ENCODE measurements at places on chromosomes 3 and 15.

DNA sequence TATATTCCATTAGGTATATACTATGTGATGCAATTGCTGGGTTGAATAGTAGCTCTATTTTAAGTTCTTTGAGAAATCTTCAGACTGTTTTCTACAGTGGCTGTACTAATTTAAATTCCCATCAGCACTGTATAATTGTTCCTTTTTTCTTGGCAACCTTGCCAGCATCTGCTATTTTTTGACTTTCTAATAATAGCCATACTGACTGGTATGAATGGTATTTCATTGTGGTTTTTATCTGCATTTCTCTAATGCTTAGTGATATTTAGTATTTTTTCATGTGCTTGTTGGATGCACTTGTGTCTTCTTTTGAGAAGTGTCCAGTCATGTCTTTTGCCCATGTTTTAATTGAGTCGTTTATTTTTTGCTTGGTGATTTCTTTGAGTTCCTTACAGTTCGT is 145.1 kb upstream of the PLSCR5 start:
- no peak for DNase-seq
- no peaks in the 10 kb centered on the region for H3K27me3 ChIP-seq
- no peak overlapping the region for H3K27ac ChIP-seq
- no peak overlapping the region for H3K4me3 ChIP-seq
- no peaks in the 10 kb centered on the region for H3K36me3 ChIP-seq

- no peak for DNase-seq
- H3K27me3 ChIP-seq, result peaks cover 13% of the 10 kb centered on the region
- H3K4me1 ChIP-seq, result no peaks in the 10 kb centered on the region
- peaks cover 1% of the 10 kb centered on the region for H3K36me3 ChIP-seq
These were observed 22.5 kb downstream of the SLC6A20 start for GRCh38 chr3:45773714-45774449.

GRCh38 chr3:464255-464654 is 267.7 kb downstream of the CHL1 start:
- no peaks in the 10 kb centered on the region for H3K4me1 ChIP-seq
- no peak overlapping the region for H3K27ac ChIP-seq
- H3K27me3 ChIP-seq, result no peaks in the 10 kb centered on the region
- H3K36me3 ChIP-seq, result no peaks in the 10 kb centered on the region
- H3K4me3 ChIP-seq, result no peak overlapping the region
- no peak for DNase-seq

- H3K27me3 ChIP-seq, result peaks cover 57% of the 10 kb centered on the region
- no peaks in the 10 kb centered on the region for H3K36me3 ChIP-seq
- H3K4me1 ChIP-seq, result no peaks in the 10 kb centered on the region
- H3K27ac ChIP-seq, result no peak overlapping the region
- no peak overlapping the region for H3K4me3 ChIP-seq
These were observed 108.3 kb downstream of the SV2B start for GRCh38 chr15:91208371-91208770.

DNA sequence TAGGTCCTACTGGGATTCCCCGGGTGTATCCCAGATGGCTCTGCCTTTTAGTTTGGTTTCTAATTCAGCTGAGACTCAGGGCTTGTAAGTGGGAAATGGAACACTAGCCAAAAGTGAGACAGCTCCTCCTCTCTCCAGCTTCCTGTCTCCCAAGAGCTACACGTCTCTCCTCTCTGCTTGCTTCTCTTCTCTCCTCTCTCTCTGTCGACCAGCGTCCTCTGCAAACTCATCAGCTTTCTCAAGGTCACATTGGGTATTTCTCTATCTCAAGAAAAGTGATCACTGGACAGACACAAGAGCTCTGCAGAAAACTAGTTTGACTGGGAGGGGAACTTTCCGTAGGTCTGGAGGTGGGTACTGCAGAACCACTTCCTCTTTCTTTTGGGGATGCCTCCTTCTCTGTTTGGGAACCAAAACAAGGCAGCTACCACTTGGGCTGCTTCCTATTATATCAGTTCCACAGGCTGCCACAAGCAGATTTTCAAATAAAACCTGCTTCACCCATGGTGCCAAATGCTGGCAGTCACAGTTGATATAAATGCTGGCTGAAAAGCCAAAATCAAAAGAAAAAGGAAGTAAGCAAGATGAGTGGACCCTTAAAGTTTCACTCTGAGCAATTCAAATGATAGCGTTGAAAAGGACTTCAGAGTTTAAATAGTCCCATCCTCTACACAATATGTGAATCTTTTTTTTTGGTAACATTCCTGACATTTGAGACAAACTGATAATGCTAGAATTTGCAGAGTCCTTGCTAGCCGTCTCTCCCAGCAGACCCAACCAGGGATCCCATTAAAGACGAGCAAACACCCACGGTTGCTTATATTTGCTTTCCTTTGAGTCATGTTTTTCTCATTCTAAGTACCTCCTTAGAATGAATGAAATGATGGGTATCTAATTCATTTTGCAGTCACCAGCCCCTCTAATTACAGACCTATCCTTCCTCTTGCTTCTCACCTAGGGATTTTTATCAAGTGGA is 7.2 kb upstream of the DYNC1LI1 start:
- H3K4me1 ChIP-seq, result peaks cover 6% of the 10 kb centered on the region
- no peaks in the 10 kb centered on the region for H3K27me3 ChIP-seq
- H3K4me3 ChIP-seq, result peak overlapping the region; percentile 7
- peak overlapping the region; percentile 1 for H3K27ac ChIP-seq
- H3K36me3 ChIP-seq, result no peaks in the 10 kb centered on the region
- no peak for DNase-seq

GRCh38 chr15:62564886-62565633 is 400.0 kb upstream of the C2CD4B start:
- H3K27me3 ChIP-seq, result peaks cover 79% of the 10 kb centered on the region
- H3K4me1 ChIP-seq, result no peaks in the 10 kb centered on the region
- DNase-seq, result no peak
- no peak overlapping the region for H3K4me3 ChIP-seq
- H3K36me3 ChIP-seq, result no peaks in the 10 kb centered on the region

DNA sequence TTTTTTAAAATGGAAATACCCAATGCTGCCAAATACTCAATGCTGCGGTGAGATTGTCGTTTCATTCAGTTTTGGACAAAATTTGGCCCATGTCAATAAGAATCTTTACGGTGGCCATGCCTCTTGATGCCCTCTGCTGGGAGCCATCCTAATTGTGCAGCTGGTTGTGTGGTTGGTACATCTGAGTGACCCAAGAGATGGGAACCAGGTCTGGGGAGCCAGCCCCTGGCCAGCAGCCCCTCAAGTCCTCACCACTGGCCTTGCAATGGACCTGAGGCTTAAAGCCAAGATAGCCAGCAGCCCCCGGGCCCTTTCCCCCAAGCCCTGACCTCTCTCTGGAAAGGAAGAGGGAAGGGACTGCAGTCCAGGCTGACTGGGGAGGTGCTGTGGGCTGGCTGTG is 36.4 kb upstream of the ESYT3 start:
- no peak overlapping the region for H3K27ac ChIP-seq
- no peaks in the 10 kb centered on the region for H3K36me3 ChIP-seq
- no peaks in the 10 kb centered on the region for H3K4me1 ChIP-seq
- no peak overlapping the region for H3K4me3 ChIP-seq
- no peak for DNase-seq

GRCh38 chr3:14907043-14907966 is 40.1 kb upstream of the NR2C2 start:
- no peak for DNase-seq
- H3K27ac ChIP-seq, result no peak overlapping the region
- H3K4me3 ChIP-seq, result no peak overlapping the region
- peaks cover 74% of the 10 kb centered on the region for H3K27me3 ChIP-seq
- no peaks in the 10 kb centered on the region for H3K4me1 ChIP-seq

DNA sequence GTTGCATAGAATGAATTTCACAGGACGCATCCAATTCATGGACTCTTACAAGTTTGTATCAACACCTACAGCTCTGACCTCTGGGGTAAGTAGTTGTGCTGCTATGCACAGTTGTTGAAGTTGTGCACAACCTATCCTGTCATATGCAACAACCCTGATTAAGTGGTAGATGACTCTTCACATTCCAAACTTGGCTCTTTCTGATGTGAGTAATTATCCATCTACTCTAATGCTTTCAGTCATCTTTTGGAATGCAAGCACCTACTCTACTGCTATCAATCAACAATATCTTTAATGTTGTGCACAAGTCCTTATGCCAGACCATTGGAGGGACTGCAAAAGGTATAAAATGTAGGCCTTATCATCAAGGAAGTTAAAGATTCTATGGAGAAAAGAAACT is 921.4 kb downstream of the MCTP2 start:
- no peak overlapping the region for H3K27ac ChIP-seq
- no peaks in the 10 kb centered on the region for H3K36me3 ChIP-seq
- H3K4me3 ChIP-seq, result no peak overlapping the region
- H3K27me3 ChIP-seq, result no peaks in the 10 kb centered on the region
- DNase-seq, result no peak

DNA sequence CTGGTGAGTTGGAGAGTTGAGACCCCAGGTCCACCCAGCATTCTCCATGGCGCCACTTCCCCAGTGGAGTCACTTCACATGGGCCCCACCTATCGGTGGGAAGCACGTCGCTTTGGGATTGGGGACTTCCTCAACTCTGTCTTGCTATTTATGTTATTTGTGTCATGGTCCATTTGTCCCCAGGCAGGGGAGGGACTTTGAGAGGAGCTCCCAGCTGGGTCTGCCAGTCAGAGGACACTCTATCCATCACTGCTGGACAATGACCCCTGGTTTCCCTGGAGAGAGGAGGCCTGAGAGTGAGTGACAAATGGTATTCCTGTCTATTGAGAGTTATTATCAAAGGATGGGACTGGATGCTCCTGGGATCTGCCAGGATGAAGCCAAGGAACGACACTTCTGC is 127.6 kb downstream of the RAB11A start:
- H3K27ac ChIP-seq, result no peak overlapping the region
- H3K4me3 ChIP-seq, result no peak overlapping the region
- H3K4me1 ChIP-seq, result no peaks in the 10 kb centered on the region
- DNase-seq, result no peak
- no peaks in the 10 kb centered on the region for H3K36me3 ChIP-seq
- H3K27me3 ChIP-seq, result peaks cover 87% of the 10 kb centered on the region

GRCh38 chr3:157376603-157377300 is 59.9 kb upstream of the PTX3 start:
- H3K4me1 ChIP-seq, result no peaks in the 10 kb centered on the region
- no peaks in the 10 kb centered on the region for H3K36me3 ChIP-seq
- no peak for DNase-seq
- no peak overlapping the region for H3K4me3 ChIP-seq

- H3K4me1 ChIP-seq, result no peaks in the 10 kb centered on the region
- no peaks in the 10 kb centered on the region for H3K27me3 ChIP-seq
- no peaks in the 10 kb centered on the region for H3K36me3 ChIP-seq
- no peak overlapping the region for H3K4me3 ChIP-seq
- H3K27ac ChIP-seq, result no peak overlapping the region
These were observed 177.8 kb upstream of the LRTM1 start for GRCh38 chr3:55105647-55106046.

DNA sequence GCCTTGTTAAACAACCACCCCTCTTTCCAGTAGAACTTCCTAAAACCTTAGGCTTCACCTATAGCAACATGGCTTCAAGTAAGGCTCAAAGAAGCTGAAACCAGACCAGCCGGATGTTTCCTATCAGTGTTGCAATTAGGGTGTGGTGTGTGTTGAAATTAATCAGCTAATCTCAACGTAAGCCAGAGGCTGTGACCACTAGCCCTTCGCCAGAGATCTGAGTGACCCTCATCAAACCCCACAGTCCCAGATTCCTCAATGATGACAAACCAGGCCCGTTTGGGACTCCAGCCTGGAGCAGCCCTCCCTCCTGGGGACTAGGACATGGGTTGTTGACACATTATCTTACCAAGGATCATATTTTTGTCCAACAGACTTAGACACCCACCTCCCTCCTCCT is 27.3 kb downstream of the CYP11A1 start:
- no peak for DNase-seq
- no peaks in the 10 kb centered on the region for H3K4me1 ChIP-seq

DNA sequence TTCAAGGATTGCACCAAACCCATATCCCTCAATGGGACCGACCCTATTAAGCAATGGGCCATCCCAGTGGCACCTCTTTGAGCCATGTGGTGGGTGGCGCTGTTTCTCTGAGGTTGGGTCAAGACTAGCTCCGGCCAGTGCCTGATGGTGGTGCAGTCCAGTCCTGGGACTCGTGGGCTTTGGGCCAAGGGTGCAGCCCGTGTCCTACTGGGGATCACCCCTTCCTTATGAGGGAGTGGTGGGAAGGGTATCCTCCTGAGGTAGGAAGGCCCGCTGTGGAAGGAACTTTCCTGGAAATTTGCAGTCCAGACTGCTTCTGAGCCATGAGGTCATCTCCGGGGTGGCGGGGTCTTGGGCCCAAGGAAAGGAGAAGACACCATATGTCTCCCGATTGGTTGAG is 231.6 kb downstream of the SNRPN start:
- H3K4me1 ChIP-seq, result no peaks in the 10 kb centered on the region
- peaks cover 1% of the 10 kb centered on the region for H3K36me3 ChIP-seq
- H3K27me3 ChIP-seq, result no peaks in the 10 kb centered on the region
- DNase-seq, result no peak
- H3K27ac ChIP-seq, result no peak overlapping the region

DNA sequence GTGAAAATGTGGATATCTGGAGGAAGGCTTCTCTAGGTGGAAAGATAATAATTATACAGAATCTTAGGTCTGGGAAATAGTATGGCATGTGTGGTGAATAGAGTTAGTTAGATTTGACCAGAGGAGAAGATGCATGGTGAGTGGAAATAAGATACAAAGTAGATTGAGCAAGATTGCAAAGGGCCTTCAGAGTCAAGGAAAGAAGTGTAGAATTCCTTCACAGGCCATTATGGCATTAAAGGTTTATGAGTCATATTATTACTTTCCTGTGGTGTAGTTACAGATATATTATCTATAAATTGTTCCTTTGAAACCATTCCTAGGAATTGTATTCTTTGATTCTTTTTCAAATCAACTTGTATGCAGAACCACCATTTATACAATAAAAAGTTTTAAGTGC is 660.3 kb downstream of the SI start:
- H3K36me3 ChIP-seq, result no peaks in the 10 kb centered on the region
- H3K27ac ChIP-seq, result no peak overlapping the region
- H3K27me3 ChIP-seq, result no peaks in the 10 kb centered on the region

GRCh38 chr15:83935774-83936173 is 281.9 kb downstream of the ADAMTSL3 start:
- DNase-seq, result no peak
- H3K27me3 ChIP-seq, result no peaks in the 10 kb centered on the region
- H3K36me3 ChIP-seq, result no peaks in the 10 kb centered on the region

- no peak overlapping the region for H3K27ac ChIP-seq
- no peaks in the 10 kb centered on the region for H3K36me3 ChIP-seq
- H3K27me3 ChIP-seq, result no peaks in the 10 kb centered on the region
- H3K4me3 ChIP-seq, result no peak overlapping the region
- H3K4me1 ChIP-seq, result no peaks in the 10 kb centered on the region
- no peak for DNase-seq
These were observed 779.5 kb downstream of the ROBO1 start for GRCh38 chr3:78988324-78988723.

- H3K27me3 ChIP-seq, result no peaks in the 10 kb centered on the region
- no peaks in the 10 kb centered on the region for H3K4me1 ChIP-seq
- no peak for DNase-seq
- no peak overlapping the region for H3K27ac ChIP-seq
- H3K36me3 ChIP-seq, result no peaks in the 10 kb centered on the region
- no peak overlapping the region for H3K4me3 ChIP-seq
These were observed 325.7 kb upstream of the EPHA6 start for GRCh38 chr3:96488708-96489107.

DNA sequence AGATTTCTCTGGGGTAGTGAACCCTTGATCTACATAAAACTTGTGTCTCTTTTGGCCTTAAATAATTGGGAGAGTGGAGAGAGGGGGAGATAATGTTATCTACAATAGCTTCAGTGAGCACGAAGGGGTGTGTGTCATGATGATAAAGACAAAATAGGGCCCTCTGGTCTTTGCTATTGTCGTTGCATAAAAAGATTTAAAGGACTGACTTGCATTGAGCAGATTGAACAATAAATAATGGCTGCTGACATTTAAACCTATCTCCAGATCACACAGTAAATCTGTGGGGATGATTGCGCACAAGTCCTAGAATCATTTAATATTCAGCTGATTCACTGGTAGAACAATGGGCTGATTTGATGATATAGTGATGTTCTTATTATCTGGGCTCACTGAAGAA is 71.3 kb upstream of the GAP43 start:
- H3K4me3 ChIP-seq, result no peak overlapping the region
- no peaks in the 10 kb centered on the region for H3K4me1 ChIP-seq
- H3K27ac ChIP-seq, result no peak overlapping the region

Data from central memory CD8-positive, alpha-beta T cell (primary cell).